ENCODE measurements at places on chromosomes 3 and 15. TPM values are rescaled to one million over a fixed set of nuclear protein-coding genes. Genes with fewer than 3 reads are reported as not detected.

The RNU5B-1 gene
- total RNA-seq = not detected

The CACNA2D2 gene
- total RNA-seq = not detected

The GTF2A2 gene
- total RNA-seq = 68.0 TPM

The ZDHHC19 gene
- total RNA-seq = not detected

The AGBL1 gene
- total RNA-seq = not detected

The PLSCR2 gene
- total RNA-seq = not detected

The GOLGA8R gene
- 1.3 TPM for total RNA-seq

The CPNE9 gene
- not detected for total RNA-seq

The MSL2 gene
- 10.0 TPM for total RNA-seq

The RPSA gene
- total RNA-seq = 1,160 TPM

The TERC gene
- 108 TPM for total RNA-seq

The CCDC39 gene
- not detected for total RNA-seq

The GOLGA8G gene
- not detected for total RNA-seq

The SH3GL3 gene
- 0.07 TPM for total RNA-seq

The MYNN gene
- total RNA-seq = 23.5 TPM

The KBTBD13 gene
- not detected for total RNA-seq

The CCDC14 gene
- 31.9 TPM for total RNA-seq

The CNTN4 gene
- not detected for total RNA-seq

The SPINT1 gene
- total RNA-seq = 1.7 TPM

The CHRNB4 gene
- not detected for total RNA-seq

The EXD1 gene
- total RNA-seq = not detected

The AHSG gene
- total RNA-seq = not detected

The PPP1R14D gene
- total RNA-seq = not detected

The PPARG gene
- 6.1 TPM for total RNA-seq

The GPR160 gene
- total RNA-seq = 2.6 TPM

The MAGEL2 gene
- under 0.01 TPM for total RNA-seq

The TMEM212 gene
- total RNA-seq = not detected

The PHC3 gene
- 11.1 TPM for total RNA-seq

The NUTM1 gene
- total RNA-seq = not detected

The MYO5C gene
- 6.9 TPM for total RNA-seq

The THRB gene
- 0.33 TPM for total RNA-seq

The GATM gene
- 0.46 TPM for total RNA-seq

The GPR87 gene
- not detected for total RNA-seq

The TGM4 gene
- total RNA-seq = 0.26 TPM

The C15orf61 gene
- total RNA-seq = 1.9 TPM

The ABI3BP gene
- total RNA-seq = 14.5 TPM

The SLC25A36 gene
- total RNA-seq = 60.3 TPM

The HCLS1 gene
- total RNA-seq = 48.7 TPM

The SLC2A2 gene
- not detected for total RNA-seq

The WNT5A gene
- total RNA-seq = 0.07 TPM

The ADAMTS7 gene
- total RNA-seq = 6.6 TPM

The ESYT3 gene
- not detected for total RNA-seq

The KNG1 gene
- not detected for total RNA-seq

The RFC4 gene
- 36.9 TPM for total RNA-seq

The DPPA2 gene
- total RNA-seq = not detected

The SAXO2 gene
- total RNA-seq = 0.11 TPM

The SLC28A2 gene
- not detected for total RNA-seq

The SLC22A13 gene
- total RNA-seq = 0.18 TPM

Data from pulmonary artery endothelial cell (primary cell).